ENCODE measurements at places on chromosomes 12 and 14. TPM values are rescaled to one million over a fixed set of nuclear protein-coding genes. Genes with fewer than 3 reads are reported as not detected.

The MMP19 gene
- total RNA-seq, result 2.7 TPM

The CCDC38 gene
- total RNA-seq, result not detected

The ERP27 gene
- 2.1 TPM for total RNA-seq

The FERMT2 gene
- total RNA-seq, result 43.9 TPM

The AKAP3 gene
- 3.3 TPM for total RNA-seq

The VRTN gene
- total RNA-seq, result not detected

The OR6J1 gene
- not detected for total RNA-seq

The TDRD9 gene
- total RNA-seq, result 0.44 TPM

Data from colonic mucosa (tissue), 4 donors.